ENCODE measurements at places on chromosomes 5 and 9.
A peak's percentile ranks its signal among the peaks of the same experiment; 100 is the strongest.

DNA sequence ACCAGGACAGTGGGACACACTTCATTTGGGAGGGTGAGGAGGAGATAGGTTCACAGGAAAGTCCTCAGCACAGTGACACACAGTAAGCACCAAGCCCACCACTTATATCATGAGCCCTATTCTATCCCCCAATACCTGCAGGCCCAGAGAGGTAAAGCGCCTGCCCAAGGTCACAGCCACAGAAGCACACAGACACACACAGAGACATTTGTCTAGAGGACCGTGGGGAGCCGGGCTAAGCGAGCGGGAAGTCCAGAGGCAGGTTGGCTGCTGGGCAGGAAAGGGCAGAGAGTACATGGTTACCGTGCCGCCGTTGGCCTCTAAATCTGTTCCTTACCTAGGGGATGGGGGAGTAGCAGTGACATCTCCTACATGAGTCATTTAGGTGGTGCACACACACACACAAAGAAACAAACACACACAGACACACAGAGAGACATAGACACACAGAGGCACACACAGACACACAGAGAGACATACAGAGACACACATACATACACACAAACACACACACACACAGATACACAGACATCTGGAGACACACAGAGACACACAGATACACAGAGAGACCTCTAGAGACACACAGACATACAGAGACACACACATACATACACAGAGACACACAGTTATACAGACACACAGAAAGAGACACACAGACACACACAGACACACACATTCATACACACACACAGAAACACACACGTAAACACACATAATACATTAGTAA lies 15.9 kb upstream of the DUSP1 start:
- no peak for DNase-seq

DNA sequence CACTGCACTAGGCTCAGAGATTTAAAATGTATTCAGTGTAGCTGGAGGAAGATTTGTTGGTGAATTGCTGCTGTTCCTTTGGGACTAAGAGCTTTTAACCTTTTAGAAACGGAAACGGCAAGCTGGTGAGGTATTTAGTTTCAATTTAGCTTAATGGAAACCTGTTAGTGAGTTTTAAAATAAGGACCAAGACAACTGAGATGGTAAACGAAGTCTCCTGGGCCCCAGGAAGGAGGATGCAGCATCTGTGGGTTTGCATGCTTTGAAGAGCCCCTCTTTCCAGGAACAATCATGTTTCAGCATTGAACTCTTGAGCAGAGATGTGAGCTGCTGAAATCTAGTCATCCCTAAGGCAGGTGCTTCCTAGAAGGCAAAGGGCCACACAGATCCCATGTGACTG lies 16.5 kb downstream of the DNAI1 start:
- DNase-seq, result no peak

DNA sequence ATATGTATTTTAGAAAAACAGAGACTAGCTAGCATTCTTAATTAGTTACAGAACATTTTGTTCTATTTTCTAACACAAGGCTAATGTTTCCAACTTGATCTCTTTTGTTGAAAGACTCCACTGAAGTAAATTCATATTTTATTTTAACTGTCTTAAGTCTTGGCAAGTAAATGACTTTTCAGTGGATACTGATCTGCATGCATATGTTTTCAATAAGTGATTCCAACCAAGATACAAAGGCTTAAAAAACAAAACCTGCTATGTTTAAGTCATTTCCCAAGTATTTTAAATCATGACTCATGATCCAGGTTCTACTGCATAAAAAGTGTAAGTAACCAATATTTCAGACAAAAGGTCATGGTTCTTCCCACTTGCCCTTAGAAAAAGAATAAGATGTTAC lies 5.7 kb downstream of the CDO1 start:
- DNase-seq, result no peak

DNA sequence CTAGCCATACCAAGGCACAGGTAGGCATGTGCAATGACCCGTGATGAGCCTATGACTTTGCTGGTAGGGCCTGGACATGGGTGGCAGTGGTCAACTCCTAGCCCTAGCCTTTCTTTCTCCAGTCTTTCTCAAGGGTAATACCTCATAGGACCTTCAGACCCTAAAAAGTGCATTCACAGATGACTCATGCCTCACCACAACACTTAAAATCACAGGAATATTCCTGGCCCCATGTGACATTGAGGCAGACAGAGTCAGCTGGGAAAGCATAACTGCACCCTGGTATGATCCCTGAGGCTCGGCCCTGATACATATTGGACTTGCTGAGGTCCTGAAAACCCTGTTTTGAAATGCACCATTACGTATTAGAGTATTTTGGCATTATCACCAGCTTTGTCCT lies 449.5 kb downstream of the HINT1 start:
- peak; percentile 14 for DNase-seq

DNA sequence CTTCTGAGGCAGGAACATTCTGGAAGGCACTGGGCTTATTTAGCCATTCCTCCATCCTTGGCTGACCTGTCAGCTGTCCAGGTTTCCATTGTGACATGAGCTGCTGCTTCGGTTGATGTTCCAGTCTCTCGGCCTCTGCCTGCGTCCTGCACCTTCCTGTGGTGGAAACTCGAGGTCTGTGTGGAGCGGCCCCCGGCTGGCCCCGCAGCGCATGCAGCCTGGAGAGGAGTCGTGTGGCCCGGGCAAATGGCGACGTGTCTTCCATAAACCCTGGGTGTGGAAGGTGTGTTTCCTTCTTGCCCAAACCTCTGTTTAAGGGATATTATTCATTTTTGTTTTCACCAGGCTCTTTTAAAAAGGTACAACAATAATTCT lies 36.5 kb upstream of the SLC9A3 start:
- DNase-seq, result no peak

DNA sequence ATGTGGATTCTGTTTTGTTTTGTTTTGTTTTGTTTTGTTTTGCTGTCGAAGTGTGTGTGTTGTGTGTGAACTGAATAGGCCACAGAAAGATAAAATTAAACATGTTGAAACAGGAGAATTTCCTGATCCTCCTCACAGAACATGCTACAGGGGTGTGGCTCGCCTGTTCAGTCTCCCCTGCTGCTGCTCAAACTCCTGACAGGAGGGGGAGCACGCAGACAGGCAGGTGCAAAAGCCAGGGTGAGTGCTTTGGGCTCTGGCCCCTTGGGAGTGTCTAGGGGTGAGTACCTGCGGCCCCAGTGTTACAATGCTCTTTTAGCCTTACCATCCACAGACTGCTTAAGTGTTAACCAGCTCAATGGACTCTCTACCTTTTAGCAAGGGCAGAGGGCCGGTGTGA lies 473.5 kb downstream of the MAT2B start:
- DNase-seq, result no peak

DNA sequence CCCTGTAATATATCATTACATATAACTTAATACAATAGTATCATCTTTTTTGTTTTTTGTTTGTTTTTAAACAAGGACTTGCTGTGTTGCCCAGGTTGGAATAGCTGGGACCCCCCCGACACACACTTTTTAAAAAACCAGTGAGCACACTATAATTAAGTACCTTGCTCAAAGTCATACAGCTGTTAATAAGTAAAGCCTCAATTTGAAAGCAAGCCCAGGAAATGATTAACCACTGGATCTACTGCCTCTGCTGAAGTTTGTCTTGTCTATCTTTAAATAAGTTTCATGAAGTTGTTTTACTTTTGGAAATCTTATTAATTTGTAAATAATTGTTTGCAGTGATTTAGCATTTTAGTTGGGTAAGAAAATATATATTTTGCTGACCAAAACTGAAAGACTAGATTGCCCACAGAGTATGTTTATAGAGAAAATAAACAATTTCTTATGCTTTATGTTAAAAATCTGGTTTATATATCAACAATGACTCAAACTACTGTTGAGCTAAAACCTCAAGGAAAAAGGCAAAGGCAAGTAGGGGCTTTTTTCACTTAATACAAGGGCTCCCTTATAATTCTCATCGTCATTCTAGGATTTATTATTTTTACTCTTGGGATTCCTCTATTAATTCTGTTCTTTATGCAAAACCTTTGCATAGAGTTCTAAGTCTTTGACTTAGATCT lies 5.8 kb upstream of the CARNMT1 start:
- DNase-seq, result peak; percentile 42

DNA sequence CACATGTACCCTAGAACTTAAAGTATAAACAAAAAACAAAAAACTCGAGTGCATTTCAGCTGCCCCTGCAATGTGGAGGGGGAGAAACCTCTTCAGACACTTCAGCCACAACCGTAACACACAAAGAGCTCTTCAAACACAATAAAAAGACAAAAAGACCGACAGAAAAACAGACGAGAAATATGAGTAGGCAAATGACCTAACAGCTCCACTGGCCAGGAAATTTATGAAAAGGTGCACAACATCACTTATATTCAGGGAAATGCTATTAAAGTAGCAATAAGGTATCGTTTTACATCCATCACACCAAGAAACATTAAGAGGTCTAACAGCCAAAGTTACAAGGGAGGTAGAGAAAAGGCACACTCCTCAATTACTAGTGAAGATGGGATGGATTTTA lies 6.2 kb downstream of the ZBED3 start:
- DNase-seq, result no peak

Measured in kidney tubule cell (primary cell).